ENCODE measurements at places on chromosomes 1 and 21. TPM values are rescaled to one million over a fixed set of nuclear protein-coding genes. Genes with fewer than 3 reads are reported as not detected.
A peak's percentile ranks its signal among the peaks of the same experiment; 100 is the strongest.

DNA sequence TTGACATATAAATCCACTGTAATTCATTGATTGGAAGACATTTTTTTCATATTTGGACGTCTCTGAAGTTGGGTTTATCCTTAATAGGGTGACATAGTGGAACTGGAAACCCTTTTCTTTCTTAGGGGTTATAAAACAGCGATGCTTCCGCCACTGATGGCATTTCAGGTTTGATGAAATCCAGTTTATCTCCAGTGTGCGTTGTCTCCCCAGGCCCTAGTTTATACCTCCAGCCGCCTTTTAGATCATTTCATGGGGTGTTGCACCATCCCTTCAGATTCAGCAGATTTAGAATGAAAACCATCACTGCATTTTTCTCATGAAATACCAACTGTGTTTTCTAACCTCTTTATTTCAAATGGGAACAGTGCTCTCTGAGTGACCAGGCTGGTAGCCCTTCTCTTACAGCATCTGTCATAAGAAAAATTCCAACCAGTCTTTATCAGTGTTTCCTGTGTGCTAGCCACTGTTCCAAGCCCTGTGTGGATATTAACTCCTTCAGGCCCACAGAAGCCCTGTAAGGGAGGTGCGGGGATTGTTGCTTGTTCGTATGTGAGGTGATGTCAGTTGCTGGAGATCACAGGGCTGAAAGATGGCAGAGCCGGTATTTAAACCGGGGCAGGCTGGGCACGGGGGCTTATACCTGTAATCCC is 19.0 kb downstream of the H6PD start:
- DNase-seq: no peak

The TEDDM1 gene
- total RNA-seq: not detected

The F5 gene
- 57.8 TPM for total RNA-seq

DNA sequence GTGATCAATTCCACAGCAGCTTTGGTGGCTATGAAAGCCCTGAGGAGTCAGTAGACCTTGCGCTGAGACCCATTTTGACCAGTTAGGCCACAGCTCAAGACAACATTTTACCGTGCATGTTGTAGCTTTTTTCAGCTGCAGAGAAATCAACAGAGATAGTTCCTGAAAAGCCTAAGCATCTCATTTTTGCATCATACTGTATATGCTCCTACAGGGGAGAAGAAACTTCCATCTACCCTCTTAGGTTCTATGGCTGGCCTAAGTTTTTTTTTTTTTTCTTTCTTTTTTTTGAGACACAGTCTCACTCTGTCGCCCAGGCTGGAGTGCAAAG is 24.8 kb upstream of the EYA3 start:
- peak; percentile 20 for DNase-seq

DNA sequence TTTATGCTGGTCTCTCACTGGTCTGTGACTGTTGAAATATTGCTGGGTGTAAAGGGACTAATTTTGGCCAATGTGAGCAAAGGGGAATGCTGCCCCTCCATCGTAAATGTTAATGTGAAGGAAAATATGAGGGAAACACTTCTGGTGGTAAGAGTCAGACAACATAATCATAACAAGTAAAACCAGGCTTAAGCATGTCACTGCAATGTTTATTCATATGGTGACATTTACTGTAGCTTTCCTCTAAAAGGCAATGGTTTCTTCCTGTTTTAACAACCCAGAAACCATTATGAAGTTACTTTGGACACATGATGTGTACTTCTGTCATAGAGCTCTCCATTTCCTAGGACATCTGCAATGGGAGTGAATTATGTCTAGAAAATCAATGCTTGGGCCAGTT is 358.0 kb downstream of the LMO4 start:
- DNase-seq: no peak

The TMCO1 gene
- 57.7 TPM for total RNA-seq

The SELENBP1 gene
- total RNA-seq: not detected
